ENCODE measurements at places on chromosomes 7 and 10.

GRCh38 chr10:21205328-21205727 lies 308.2 kb upstream of the NEBL start:
- no peak for DNase-seq

DNA sequence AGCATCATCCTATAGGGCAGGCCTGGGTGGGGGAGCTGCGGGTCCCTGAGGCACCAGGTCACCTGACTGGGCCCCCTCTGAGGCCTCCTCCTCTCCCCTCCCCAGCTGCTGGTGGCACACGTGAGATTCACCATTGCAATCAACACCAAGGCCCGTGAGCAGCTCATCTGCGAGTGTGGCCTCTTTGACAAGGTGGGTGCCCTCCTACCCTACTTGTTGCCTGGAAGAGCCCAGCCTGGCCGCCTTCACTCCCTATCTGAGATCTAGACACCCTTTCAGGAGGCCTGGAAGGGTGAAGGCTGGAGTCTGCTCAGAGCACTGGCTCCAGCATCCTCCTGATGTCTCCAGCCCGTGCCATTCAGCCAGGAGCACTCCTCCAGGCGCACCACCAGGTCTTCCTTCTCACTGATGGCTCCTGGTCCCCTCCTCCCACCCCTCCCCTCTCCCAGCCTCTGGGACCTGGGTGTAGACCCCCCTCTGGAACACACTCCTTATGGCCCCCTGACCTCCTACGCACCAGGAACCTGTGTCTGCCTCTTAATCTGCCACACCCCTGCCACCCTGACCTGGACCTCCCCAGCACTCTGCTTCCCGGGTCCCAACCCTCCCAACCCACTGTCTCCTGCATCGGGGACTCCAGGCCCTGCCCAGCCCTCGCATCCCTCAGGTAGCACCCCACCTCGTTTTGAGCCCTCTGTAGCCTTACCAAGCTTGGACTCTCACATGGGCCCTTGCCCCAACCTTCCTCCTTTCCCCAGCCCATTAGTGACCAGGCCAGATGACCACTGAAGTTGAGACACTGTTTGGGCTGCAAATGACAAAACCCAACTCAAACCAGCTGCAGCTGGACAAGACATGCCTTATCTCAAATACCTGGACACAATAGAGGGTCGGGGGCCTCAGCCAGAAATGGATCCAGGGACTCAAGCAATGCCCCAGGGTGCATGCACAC lies 67.5 kb downstream of the ALOX5 start:
- DNase-seq, result no peak

- no peak for DNase-seq
Observed at GRCh38 chr7:14177876-14178275, 188.4 kb upstream of the ETV1 start.

- DNase-seq, result no peak
Observed at GRCh38 chr7:100855515-100855914, 3.0 kb downstream of the SLC12A9 start.

DNA sequence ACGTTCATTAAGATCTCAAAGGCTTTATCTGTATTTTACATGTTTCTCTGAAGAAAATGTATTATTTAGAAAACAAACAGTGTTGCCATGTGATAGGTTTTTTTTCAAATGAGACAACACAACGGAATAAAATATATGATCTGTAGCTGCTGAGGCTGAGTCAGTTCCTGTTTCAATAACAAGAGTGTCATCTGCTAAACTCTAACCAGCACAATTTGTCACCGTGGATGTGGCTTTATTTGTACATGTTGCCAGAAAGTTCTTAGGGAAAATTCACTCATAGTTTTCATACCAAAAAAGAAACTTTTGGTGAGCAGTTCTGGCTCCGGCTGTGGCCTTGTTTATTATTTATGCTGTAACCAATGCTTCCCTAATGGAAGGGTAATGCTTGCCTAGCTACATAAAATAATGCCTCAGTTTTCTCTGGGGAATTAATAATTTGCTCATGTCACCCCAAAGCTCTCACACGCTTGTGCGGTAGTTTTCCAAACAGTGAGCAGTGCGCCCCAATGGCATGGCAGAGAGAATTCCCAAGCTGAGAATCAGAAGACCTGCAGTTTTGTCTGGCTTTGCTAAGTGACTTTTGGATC lies 20.3 kb upstream of the KLF6 start:
- DNase-seq, result no peak
